DMS 273 treated with DMSO at 0.1 percent for 48 hours (cell line): ENCODE measurements at places on chromosomes 2 and 18.

- DNase-seq = no peak
Measured at GRCh38 chr2:12259493-12259892, 457.2 kb upstream of the TRIB2 start.

GRCh38 chr18:3468833-3469232 is 18.9 kb downstream of the TGIF1 start:
- no peak for DNase-seq

DNA sequence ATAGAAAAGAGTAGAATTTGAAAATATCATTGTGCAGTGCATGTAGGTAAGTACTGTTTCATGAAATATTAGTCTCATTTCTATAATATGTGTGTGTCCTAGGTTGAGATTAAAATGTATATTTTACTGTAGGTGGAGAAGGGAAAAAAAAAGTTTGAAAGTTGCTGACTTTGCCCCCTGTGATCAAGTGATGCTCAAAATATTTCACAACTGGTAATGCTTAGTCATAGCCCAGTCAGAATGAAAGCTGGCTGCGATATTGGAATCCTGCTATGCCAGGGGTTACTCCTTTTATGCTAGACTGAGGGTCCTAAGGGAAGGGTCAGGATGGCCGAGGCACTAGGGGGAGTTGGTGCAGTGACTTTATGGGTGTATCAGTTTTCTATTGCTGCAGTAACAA is 19.5 kb upstream of the CFAP36 start:
- DNase-seq = no peak

- no peak for DNase-seq
Measured at GRCh38 chr18:32915516-32915915, 142.7 kb upstream of the KLHL14 start.

DNA sequence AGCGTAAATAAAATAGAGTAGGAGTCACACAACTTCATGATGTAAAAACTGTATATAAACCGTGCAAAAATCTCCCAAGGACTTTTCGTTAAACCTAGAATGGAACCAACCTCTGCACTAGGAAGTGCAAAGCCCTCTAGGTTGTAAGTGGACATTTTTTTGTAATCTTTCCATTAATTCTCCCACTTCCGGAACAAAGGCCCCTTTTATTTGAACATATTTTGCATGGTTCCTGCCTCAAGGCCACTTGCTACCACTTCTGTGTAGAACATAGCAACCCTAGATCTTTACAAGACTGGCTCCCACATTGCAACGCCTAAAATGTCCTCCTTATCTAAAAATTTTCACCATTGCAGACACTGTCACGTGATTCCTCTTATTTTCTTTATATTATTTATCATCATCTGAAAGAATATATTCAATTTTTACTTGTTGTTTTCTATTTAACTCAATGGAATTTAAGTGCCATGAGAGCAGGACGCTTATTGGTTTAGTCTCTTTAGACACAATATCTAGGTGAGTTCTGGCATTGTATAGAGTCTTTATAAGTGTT is 249.6 kb upstream of the TMEFF2 start:
- no peak for DNase-seq

- DNase-seq = no peak
Measured at GRCh38 chr2:223503746-223504145, 98.4 kb downstream of the SCG2 start.

GRCh38 chr18:12061685-12062084 is 32.0 kb upstream of the ANKRD62 start:
- no peak for DNase-seq

GRCh38 chr2:105822186-105822585 is 77.5 kb downstream of the NCK2 start:
- DNase-seq = no peak

DNA sequence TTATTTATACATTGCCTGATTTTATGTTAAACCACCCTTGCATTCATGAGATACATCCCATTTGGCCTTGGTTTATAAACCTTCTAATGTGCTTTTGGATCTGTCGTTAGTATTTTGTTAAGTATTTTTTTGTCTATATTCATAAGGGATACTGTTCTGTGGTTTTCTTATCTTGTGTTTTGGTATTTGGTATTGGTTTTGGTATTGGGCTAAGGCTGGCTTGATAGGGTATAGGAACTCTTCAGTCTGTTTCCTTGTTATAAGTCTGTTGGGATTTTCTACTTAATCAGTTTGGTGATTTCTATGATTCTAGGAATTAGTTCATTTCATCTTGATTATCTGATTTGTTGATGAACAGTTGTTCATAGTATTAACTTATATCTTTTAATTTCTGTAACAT is 49.2 kb downstream of the RELCH start:
- DNase-seq = no peak

GRCh38 chr18:75123113-75123512 is 85.8 kb downstream of the PTGR3 start:
- DNase-seq = no peak
